AML-193 (cell line): ENCODE measurements at places on chromosomes 2 and 18.
A peak's percentile ranks its signal among the peaks of the same experiment; 100 is the strongest.

DNA sequence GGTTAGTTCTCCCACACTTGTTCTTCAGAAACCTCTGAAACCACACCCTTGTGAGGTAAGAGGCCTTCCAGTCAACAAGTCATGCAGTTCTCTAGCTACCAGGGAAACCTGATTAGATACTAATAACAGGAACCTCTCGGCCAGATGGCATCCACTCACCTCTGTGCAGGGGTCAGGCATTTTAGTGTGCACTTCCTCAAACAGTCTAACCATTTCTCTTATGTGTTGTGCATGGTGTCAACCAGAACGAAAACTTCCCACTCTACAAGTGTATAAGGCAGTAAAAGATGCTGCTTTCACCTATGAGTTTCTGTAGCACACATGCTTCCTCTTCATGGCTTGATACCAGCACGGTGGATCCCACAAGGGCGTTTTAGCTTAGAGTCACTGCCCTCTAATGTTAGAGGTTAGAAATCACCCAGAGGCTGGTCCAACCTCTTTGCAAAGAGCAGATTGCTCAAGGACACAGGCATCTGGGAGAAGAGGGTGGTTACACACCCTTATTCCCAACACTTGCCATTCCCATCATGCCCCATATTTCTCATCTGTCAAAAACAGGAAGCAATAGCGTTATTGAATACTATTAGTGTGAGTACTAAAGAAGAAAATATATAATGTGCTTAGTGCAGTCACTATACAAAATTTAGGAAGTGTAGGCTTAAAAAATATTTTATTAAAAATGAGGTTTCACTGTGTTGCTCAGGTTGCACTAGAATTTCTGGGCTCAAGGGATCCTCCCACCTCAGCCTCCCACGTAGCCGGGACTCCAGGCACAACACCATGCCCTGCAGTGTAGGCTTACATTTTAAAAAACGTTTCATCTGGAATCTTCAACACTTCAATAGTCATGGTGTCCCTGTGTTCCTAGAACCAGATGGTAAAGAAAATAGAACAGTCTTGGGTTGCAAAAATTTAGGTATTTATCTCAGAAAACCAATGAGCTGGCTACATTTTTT lies 34.5 kb upstream of the RAB31 start:
- peak; percentile 91 for DNase-seq

DNA sequence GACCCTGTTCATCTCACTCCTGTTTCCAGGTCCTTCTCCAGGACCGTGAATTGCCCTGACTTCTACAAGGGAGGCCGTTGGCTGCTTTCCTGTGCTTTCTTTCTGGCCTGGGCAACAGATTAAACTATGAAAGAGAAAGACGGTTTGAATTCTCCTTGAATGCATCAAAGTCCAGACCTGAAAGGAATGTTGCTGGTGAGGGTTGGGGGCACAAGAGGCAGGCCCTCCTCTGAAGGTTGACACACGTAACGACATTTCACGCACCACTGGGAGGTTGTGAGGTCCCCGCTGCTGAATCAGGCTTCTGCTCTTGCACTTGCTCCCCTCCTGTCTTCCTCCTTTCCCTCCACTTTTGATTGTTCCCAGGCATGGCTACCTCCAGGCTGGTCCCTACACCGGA lies 141.9 kb downstream of the CYRIA start:
- DNase-seq: no peak

- no peak for DNase-seq
These were observed 51.9 kb downstream of the MAIP1 start for GRCh38 chr2:200007306-200007705.

DNA sequence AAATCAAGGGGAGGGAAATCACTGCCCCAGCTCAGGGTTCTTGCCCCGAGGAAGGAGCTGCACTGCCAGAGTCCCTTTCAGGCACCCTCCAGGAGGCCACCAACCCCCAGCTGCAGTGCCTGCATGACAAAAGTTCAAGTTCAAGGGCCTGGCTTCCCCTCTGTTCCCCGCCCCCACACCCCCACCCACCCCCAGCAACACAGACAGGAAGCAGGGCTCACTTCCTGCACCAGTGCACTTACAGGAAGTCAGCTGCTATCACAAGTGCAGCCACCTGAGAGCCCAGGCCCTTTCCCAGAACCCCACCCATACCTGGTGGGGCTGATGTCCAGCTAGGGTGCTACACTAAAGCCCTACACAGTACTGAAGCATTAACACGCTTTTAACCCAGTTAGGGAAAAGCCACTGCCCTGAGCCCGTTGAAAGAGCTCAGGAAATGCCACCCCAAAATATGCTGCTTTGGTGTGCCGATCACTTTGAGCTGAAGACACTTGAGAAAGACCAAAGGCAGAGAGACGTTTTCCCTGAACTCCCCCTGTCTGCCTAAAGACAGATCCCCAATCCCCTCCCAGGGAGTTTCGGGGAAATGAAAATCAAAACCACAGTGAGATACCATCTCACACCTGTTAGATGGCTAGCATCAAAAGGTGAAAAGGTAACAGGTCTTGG lies 109.9 kb upstream of the CAB39 start:
- no peak for DNase-seq

GRCh38 chr2:96618596-96619283 lies 19.4 kb downstream of the KANSL3 start:
- DNase-seq: no peak

GRCh38 chr2:69087211-69087911 lies 74.4 kb downstream of the ANTXR1 start:
- DNase-seq: no peak

- no peak for DNase-seq
These were observed 28.4 kb downstream of the ITGA4 start for GRCh38 chr2:181485638-181485946.

GRCh38 chr2:238431-238830 lies 25.4 kb downstream of the SH3YL1 start:
- DNase-seq: no peak

GRCh38 chr2:182230561-182230960 lies 196.3 kb downstream of the PDE1A start:
- DNase-seq: no peak

GRCh38 chr2:17476830-17477229 lies 41.4 kb downstream of the RAD51AP2 start:
- DNase-seq: no peak

GRCh38 chr2:216849987-216850386 lies 9.9 kb downstream of the TNP1 start:
- no peak for DNase-seq

- DNase-seq: no peak
These were observed 123.3 kb downstream of the HDAC4 start for GRCh38 chr2:239277401-239278085.

DNA sequence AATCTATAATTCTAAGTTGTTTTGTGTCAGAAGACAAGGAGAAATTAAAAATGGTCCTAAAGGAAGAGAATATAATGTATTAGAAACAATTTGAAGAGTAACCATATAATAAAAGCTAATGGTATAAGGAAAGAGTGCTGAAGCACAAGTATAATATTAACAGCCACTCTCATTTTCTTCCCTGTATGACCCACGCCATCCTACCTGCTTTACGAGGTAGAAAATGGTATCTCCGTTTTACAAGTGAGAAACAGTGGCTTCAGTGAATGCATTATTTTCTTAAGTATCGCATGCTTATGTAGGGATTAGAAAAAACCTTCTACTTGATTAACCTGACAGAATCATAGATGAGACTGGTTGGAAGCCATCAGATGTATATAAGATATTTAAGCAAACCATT lies 266.2 kb downstream of the CCDC102B start:
- DNase-seq: no peak
